ENCODE measurements at places on chromosomes 12 and 14.

- DNase-seq = no peak
These were observed 337.7 kb downstream of the TMEM121 start for GRCh38 chr14:105864116-105864515.

- no peak for DNase-seq
These were observed 28.6 kb upstream of the ARL1 start for GRCh38 chr12:101436136-101436535.

- no peak for DNase-seq
These were observed 66.5 kb downstream of the C12orf75 start for GRCh38 chr12:105396983-105397382.

DNA sequence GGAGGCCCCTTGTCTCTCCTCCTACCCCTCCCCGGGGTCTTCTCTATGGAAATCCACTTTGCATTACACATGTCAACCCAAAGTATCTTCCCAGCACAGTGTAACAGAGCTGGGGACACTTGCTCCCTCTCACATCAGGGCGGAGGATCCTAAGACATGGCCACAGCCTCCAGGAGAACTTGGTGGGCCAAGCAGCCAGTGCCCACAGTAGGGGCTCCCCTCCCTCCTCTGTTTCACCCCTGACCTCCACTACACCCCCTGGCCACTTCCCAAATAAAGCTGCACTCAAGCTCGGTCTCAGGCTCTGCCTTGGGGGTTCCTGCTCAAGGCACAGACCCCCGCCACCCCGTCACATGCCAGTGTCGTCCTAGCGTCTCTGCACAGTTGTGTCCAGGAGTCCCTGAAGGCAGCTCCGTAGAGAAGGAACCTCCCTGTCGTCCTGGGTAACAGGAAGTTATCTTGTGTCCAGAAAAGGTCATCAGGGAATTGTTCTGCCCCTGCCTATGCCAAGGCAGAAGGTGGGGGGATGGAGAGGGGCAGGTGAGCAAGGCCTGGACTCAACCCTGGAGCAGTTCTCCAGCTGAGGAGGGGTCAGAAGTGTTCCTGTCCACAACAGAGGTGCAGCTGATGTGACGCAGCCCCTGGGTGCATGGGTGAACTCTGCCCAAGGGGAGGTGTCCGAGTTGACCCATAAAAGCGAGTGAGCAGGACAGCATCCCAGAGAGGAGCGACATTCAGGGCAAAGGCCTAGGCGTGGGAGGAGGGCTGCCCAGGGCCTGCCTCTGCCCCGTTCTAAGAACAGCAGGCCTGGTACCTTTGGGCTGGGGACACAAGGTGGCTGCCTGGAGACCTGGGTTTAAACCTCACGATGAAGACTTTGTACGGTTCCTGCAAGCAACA lies 25.5 kb downstream of the DIO3 start:
- no peak for DNase-seq

GRCh38 chr14:51783765-51784164 lies 76.6 kb upstream of the GNG2 start:
- DNase-seq = no peak

GRCh38 chr12:69097619-69098368 lies 141.6 kb upstream of the CPSF6 start:
- DNase-seq = no peak

- DNase-seq = no peak
These were observed 116.4 kb downstream of the NTN4 start for GRCh38 chr12:95674163-95674562.
